ENCODE measurements at places on chromosomes 12 and 14.

DNA sequence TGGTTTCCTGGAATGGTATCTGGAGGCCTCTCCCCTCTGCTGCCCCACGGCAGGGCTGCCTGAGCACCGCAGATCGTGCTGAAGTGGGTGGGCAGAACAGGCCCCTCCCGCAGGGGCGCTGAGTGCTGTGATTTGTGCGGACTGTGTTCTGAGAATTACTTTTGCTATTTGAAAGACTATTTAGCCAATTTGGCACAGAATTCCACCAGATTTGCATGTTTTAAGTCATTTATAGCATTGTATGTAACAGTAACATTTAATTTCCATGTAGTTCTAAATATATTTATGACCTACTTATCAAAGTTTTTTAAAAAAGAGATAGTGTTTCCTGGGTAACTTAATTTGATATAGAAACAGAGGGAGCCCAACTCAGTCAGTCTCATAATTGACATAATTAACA lies 55.3 kb downstream of the TNFAIP2 start:
- peak; percentile 38 for DNase-seq

DNA sequence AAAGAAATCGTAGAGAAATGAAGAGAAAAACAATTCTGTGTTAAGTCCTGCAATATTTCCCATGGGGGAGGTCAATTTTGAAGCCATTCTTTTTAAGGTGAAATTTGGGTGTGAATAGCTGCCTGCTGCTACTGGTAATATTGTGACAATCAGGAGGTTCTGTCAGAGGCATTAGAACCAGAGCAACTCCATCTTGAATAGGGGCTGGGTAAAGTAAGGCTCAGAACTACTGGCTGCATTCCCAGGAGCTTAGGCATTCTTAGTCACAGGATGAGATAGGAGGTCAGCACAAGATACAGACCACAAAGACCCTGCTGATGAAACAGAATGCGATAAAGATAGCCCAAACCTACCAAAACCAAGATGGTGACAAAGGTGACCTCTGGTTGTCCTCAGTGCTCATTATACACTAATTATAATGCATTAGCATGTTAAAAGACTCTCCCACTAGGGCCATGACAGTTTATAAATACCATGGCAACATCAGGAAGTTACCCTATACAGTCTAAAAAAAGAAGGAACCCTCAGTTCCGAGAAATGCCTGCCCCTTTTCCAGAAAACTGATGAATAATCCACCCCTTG lies 24.8 kb upstream of the MTHFD1 start:
- no peak for DNase-seq

DNA sequence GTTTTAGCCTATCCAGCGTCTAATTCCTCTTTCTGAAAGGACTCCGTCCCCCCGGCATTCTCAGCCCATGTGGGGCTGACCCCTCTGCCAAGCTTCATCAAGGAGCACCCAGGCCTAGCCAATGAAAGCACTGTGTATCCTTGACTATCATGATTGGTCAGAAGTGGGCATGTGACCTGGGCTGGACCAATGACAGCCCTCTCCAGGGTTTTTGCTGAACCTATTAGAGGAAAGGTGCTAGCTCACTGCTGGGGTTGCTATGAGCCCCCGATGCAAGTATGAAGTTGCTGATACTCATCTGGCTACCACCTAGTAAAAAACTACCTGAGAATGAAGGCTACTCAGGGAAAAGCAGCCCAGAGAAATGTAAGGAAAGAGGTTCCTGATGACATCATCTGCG lies 68.1 kb downstream of the LRRC74A start:
- peak; percentile 87 for DNase-seq

DNA sequence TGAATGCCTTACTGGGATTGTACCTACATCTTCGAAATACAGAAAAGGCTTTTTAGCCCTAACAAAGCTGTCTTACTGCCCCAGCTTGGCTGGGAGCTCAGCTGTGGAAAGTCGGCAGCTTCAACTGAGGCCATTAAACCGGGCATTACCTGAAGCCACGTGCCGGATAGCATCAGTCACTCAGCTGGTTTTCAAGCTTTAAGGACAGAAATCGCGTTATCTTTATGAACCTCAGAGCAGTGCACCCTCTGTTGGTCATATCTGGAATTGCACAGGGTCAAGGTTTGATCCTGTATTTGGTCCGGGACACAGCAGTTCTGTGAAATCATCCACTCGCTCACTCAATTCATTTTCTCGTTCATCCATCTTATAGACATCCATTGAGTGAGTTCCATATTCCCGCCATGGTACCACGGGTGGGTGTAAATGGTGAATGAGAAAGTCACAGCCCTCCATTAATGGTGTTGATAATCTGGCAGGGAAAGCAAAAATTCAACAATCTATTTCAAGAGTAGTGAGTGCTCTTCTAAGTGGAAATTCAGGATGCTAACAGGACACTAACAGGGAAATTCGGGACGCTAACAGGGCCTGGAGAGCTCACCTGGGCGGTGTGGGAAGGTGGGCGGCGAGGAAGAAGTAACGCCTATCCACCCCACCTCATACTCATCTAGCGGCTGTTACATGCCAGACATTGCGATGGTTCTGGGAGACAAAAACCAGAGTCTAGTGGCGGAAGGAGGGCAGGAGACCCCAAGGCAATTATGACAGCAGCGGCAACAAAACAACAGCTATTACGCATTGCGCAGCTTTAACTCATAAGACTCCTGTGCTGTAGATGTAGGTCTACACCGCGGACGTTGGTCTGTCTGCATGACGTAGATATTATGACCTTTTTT lies 60.6 kb upstream of the TCL1A start:
- peak; percentile 91 for DNase-seq

Data from Karpas-422 (cell line).